ENCODE measurements at places on chromosomes 7 and 10. TPM values are rescaled to one million over a fixed set of nuclear protein-coding genes. Genes with fewer than 3 reads are reported as not detected.

- no peak overlapping the region for H3K4me3 ChIP-seq
- H3K36me3 ChIP-seq: no peaks in the 10 kb centered on the region
- H3K4me1 ChIP-seq: peaks cover 9% of the 10 kb centered on the region
- no peaks in the 10 kb centered on the region for H3K27me3 ChIP-seq
These were observed 168.9 kb downstream of the SNX10 start for GRCh38 chr7:26460351-26461085.

GRCh38 chr10:28840202-28840601, 162.9 kb downstream of the BAMBI start:
- no peak overlapping the region for H3K27ac ChIP-seq
- peaks cover 3% of the 10 kb centered on the region for H3K4me1 ChIP-seq
- no peaks in the 10 kb centered on the region for H3K27me3 ChIP-seq
- H3K4me3 ChIP-seq: no peak overlapping the region
- no peaks in the 10 kb centered on the region for H3K36me3 ChIP-seq
- DNase-seq: no peak

- no peaks in the 10 kb centered on the region for H3K4me1 ChIP-seq
These were observed 22.2 kb downstream of the LANCL2 start for GRCh38 chr7:55387062-55387965.

DNA sequence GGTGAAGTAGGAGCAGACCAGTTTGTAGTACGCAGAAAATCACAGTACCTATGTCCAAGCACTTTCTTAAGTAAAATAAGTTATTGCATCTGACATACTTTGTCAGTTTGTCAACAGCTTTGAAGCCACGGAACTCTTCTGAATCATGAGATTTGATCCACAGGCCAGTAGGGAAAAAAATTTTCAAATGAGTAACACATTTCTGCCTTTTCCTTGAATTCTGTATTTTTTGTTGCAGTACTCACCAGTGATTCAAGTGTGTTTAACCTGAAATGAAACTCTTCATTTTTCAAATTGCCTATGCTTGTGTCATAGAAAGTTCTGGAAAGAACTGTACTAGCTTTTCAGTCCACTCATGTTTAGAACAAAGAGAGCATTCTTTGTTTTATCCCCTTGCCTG, 337.7 kb downstream of the GATA3 start:
- H3K36me3 ChIP-seq: no peaks in the 10 kb centered on the region
- H3K4me3 ChIP-seq: no peak overlapping the region
- DNase-seq: no peak
- H3K27me3 ChIP-seq: no peaks in the 10 kb centered on the region
- H3K27ac ChIP-seq: no peak overlapping the region

DNA sequence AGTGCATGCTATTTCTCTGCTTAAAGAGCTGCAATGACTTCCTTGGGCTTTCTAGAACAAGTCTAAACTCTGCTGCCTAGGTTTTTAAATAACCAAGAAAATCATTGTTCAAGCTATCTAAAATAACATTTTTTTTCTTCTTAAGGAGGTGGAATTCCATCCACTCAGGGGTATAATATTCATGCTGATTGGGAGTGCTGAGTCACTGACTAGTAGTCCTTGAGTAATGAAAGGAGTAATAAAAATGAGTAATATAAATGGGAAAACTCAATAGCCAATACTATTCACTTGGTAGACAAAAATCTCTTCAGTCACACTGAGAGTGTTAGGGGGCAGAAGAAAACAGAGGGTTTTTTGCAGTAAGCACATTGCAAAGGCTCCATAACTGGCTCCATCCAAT, 72.0 kb downstream of the GFRA1 start:
- H3K36me3 ChIP-seq: no peaks in the 10 kb centered on the region
- no peak for DNase-seq
- H3K4me1 ChIP-seq: peaks cover 3% of the 10 kb centered on the region
- no peak overlapping the region for H3K4me3 ChIP-seq
- H3K27me3 ChIP-seq: no peaks in the 10 kb centered on the region
- no peak overlapping the region for H3K27ac ChIP-seq

The CPXM2 gene
- total RNA-seq: 3.9 TPM
